ENCODE measurements at places on chromosomes 2 and 18.

DNA sequence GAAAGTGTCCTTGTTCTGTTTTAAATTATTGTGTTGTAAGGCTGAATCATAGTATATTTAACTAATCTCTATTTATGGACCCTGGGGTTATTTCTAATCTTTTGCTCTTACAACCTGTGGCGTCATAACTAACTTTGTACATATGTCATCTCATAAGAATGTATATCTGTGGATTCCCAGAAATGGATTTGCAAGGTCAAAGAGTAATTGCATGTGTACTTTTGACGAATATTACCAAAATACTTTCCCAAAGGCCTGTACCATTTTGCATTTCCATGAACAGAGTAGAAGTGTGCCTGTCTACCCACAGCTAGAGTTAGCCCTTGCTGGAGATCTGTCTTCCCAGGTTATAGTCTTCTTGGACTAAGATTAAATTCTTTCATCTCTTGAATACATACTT is 42.8 kb downstream of the SEMA4F start:
- no peak for DNase-seq

GRCh38 chr2:78775291-78775690 is 250.2 kb upstream of the REG3G start:
- no peak for DNase-seq

DNA sequence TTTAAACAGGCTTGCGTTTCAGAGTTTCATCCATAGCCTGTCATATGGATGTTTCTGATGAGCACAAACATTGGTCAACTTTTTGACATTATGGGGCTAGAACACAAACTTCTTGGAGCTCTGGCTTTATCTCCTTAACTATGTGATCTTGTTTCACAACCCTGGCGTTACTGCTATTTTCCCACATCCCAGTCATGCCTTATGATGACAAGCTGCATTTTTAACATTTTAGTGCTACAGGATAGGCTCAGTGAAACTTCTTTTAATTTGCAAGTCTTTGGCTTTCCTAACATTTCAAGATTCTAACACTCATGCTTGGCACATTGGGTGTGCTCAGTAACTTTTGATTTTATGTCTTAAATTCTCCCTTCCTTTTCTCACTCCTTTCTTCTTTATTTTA is 21.0 kb upstream of the PDE1A start:
- DNase-seq = peak; percentile 36

- no peak for DNase-seq
These were observed 61.9 kb downstream of the PLEKHA3 start for GRCh38 chr2:178542161-178542560.

GRCh38 chr2:144603334-144603733 is 83.4 kb upstream of the ZEB2 start:
- no peak for DNase-seq

GRCh38 chr2:205276116-205276777 is 406.1 kb upstream of the NRP2 start:
- DNase-seq = no peak

GRCh38 chr18:11040823-11041656 is 108.3 kb downstream of the PIEZO2 start:
- peak; percentile 2 for DNase-seq

GRCh38 chr2:228303960-228304359 is 122.5 kb upstream of the SPHKAP start:
- DNase-seq = no peak

DNA sequence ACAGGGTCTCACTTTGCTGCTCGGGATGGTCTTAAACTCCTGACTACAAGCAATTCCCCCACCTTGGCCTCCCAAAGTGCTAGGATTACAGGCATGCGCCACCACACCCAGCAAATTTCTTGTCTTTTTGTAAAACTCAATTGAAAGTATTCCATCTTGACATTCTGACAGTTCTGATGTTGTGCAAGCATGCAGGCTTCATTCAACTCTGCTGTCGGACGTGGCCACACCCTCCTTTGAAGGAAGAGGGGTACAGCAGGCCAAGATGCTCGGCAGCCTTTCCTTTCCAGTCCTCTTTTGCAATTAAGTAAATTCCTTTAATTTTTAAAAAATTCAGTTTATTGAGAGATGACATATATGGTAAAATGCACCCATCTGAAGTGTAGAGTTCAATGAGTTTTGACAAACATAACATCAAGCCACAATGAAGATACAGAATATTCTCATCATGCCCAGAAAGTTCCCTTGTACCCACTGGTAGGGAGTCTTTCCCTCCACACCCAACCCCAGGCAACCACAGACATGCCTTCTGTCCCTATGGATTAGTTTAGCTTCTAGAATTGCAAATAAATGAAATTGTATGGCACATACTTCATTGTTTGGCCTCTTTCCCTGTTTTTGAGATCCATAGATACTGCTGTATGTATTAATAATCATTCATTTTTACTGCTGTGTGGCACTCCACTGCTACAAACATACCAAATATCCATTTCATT is 33.1 kb downstream of the TUBB6 start:
- no peak for DNase-seq

DNA sequence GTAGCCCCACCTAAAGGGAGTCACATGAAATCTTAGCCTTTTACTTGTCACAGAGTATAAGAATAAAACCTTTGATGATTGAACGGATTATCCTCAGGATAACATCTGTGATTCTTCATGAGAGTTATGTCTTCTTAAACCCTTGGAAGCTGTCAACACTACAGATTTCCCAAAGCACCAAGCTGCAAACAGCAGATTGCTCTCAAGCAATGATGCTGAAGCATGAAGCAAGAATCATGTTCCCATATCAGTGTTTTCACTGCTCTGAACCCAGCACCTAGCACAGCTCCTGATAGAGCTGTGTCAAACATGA is 47.6 kb upstream of the CELF4 start:
- DNase-seq = no peak

- DNase-seq = peak; percentile 9
These were observed 180.6 kb downstream of the FSIP2 start for GRCh38 chr2:185919155-185919554.

DNA sequence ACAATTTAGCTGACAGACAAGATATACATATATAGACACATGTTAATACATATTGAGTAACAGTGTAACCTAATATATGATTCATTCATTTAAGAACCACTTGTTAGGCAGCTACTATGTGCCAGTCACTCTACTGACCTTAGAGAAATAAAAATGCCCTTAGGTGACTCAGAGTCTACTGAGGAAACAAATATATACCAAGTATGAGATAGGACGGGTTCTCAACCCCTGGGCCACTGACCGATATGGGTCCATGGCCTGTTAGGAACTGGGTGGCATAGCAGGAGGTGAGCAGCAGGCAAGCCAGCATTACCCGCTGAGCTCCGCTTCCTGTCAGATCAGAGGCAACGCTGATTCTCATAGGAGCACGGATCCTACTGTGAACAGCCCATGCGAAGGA is 14.8 kb downstream of the STRN start:
- DNase-seq = no peak

- DNase-seq = no peak
These were observed 12.9 kb downstream of the SMARCAL1 start for GRCh38 chr2:216425008-216425787.

DNA sequence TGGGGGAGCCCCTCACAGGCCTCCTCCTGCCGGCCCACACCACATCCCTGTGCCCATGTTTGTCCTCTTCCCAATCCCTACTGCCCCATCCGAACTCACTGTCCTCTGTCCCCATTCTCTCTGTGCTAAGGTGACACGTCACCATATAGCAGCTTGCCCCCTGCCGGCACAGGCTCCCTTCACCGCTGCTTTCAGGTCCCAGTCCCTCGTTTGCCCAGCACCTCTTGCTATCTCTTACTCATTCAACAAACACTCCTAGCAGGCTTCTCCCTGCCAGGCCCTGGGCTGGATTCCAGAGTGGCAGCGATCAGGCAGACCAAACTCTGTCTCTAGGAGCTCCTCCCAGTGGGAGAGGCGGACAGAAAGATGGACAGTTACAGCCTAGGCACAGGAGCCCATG is 74.3 kb downstream of the TFCP2L1 start:
- no peak for DNase-seq

DNA sequence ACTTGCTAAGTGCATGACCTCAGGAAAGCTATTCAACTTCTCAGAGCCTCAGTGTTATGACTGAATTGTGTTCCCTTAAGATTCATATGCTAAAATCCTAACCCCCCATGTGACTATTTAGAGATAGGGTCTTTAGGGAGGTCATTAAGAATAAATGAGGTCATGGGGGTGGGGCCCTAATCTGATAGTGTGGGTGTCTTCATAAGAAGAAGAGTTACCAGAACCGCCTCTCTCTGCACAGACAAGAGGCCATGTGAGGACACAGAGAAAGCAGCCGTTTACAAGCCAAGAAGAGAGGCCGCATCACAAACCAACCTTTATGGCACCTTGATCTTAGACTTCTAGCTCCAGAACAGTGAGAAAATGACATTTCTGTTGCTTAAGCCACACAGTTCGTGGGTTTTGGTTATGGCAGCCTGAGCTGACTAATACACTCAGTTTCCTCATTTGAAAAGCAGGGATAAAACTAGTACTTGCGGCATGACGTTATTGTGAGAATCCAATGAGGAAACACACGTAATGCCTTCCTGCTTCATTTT is 9.9 kb downstream of the SH2D6 start:
- DNase-seq = no peak

DNA sequence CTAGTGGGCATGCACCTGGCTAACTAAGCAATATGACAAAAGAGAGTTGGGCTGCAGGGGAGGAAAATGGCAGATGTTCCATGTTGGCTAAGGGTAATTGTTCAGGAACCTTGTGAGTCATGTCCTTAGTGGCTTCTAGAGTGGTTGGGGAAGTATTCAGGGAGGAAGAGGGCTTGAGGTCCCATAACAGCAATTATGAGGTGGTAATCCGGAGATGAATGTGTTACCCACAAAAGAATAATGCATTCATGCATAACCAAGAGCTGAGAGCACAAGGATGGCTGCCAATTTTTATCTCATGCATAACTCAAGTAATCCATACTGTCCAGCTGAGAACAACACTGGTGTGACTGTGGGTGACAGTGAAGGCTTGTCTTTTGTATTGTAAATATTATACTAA is 42.9 kb downstream of the TMEFF2 start:
- DNase-seq = peak; percentile 90

DNA sequence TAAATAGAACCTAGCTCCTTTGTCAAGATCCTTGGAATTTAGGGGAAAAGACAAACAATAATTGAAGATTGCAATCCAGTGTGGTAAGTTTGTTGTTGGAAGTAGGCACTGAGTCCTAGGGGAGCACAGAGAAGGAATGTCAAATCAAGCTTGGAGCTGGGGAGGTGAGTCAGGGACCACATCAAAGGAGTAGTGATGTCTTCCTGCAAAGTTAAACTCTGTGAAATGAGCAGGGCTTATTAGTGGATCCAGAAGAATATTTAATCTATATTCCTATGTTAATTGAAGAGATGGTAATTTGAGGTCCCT is 41.7 kb upstream of the NABP1 start:
- DNase-seq = peak; percentile 64

DNA sequence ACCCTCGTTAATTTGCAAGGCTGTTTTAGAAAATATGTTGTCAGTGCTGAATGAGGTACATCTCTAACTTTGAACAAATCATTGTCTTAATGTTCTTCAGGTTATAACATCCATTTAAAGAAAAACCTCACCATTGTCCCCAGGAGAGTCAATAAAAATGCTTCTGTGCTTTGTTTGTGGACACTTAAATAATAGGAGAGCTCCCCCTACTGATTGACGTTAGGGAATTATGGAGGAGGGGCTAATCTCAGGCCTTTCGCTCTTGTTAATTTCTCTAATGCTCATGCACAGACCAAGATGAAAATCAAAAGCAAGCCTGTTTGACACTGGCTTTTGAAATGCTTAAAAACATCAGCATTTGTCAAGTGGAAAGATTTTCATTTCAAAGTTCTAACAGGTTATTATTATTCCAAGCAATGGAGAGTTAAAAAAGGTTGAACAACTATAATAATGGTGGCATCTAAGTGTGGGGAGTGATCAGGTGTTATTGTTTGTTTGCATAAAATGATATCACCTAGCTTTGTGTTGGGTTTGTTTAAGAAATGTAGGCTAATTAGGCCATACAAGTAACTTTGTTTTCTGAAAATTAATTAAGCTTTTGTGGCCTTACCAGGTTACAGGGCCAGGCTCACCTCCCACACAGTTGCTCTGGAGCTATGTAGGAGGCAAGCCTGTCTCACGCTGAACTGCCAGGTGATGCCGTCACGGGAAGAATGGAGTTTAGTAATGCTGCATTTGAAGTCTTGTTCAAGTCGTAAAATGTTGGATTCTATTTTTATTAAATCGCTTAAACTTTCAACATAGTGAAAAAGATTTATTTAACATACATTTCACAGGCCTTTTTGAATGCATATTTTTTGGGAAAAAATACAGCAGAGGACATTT is 51.7 kb upstream of the SMIM21 start:
- no peak for DNase-seq

DNA sequence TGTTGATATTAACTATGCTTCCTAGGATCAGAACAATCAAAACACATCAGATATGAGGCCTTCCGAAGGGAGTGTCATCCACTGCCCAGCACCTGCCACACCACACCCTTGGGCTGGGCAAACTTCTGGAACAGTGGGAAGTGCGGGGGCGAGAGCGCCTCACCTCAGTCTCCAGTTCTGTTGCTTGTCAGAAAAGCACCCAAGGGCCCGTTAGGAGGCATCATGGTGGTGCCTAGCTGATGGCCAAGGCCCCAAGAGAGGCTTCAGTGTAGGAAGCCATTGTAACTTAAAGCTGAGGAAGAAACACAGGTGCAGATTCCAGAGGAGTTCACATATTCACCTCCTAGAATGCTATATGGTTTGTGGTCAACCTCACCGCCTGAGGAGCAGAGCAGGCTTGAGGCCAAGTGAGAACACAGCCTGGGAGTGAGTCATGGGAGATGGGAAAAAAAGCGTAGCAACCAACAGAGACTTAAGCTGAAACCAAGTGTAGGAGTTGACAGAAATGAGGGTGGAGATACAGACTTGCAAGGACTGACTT is 85.1 kb upstream of the ATL2 start:
- peak; percentile 81 for DNase-seq

DNA sequence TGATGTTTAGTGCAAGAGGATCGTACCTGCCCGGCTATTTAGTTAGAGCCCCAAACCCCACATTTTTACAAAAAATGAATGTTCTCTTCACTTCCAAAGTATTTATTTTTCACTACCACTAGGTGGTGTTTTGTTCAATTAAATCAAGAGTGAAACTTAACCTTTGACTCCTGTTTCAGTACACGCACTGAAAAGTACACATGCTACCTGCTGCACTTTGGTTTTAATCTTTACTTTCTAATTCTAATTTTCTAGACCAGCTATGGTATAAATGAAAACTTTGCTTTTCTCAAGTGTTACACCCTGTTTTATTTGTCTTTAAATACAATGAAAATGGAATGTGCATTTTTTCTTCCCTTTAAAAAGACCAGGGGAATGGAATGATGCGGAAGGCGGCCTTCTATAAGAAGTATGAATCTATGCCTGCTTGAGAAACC is 31.4 kb upstream of the CHN1 start:
- no peak for DNase-seq

GRCh38 chr18:60246606-60247005 is 126.0 kb downstream of the MC4R start:
- no peak for DNase-seq

DNA sequence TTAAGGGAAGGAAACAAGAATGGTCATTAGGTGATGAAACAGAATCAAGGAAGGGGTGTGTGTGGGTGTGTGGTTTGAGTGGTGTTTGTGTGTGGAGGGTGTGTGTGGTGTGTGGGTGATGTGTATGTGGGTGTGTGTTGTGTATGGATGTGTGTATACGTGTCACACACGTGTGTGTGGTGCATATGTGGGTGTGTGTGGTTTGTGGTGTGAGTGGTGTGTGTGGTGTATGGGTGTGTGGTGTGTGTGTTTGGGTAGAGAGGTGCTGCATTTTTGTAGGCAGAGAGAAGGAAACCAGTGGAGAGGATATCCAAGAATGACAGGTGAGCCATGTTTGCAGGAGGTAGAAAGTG is 1.1 kb upstream of the CEP192 start:
- no peak for DNase-seq
